ENCODE measurements at places on chromosomes 7 and 10.
A peak's percentile ranks its signal among the peaks of the same experiment; 100 is the strongest.

DNA sequence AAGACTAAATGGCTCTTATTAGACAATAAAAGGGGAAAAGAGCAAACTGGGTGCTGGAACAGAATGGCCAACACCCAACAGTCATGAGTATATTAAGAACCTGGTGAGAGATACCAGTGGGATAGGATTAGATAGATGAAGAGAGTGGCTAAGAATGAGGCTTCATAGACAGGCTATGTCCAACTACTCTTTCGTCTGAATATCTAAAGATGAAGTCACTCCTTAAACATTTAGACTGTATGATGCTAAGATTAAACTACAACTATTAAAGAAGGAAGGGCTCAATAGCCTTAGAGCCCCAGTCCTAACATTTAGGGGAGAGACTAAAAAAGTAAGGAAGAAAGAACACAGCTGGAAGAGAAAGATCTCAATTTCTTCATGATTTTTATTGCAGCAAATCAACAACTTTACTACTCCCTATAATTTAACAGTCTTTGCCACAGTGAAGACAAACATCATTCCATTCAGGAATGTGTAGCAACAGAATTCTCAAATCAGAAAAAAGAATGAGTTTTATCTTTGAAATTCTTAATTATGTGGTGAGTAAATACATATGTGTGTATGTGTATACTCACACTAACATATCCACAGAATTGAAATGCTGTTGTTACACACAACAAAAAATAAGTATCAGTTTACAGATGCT is 45.6 kb downstream of the CACNA2D1 start:
- DNase-seq, result no peak

GRCh38 chr7:3309140-3309539 is 8.1 kb downstream of the SDK1 start:
- no peak for DNase-seq

GRCh38 chr7:116524221-116524608 is 621 bp upstream of the CAV1 start:
- DNase-seq, result no peak

DNA sequence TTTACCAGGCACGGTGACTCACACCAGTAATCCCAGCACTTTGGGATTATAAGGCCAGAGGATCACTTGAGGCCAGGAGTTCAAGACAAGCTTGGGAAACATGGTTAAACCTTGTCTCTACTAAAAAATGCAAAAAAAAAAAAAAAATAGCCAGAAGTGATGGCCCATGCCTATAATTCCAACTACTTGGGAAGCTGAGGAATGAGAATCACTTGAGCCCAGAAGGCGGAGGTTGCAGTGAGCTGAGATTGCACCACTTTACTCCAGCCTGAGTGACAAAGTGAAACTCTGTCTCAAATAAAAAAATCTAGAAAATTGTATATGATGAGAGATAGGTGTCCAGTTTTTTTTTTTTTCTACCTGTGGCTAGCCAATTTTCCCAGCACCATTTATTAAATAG is 578.2 kb downstream of the ANKRD7 start:
- no peak for DNase-seq

- no peak for DNase-seq
Observed at GRCh38 chr10:101558204-101558603, 29.9 kb downstream of the POLL start.

DNA sequence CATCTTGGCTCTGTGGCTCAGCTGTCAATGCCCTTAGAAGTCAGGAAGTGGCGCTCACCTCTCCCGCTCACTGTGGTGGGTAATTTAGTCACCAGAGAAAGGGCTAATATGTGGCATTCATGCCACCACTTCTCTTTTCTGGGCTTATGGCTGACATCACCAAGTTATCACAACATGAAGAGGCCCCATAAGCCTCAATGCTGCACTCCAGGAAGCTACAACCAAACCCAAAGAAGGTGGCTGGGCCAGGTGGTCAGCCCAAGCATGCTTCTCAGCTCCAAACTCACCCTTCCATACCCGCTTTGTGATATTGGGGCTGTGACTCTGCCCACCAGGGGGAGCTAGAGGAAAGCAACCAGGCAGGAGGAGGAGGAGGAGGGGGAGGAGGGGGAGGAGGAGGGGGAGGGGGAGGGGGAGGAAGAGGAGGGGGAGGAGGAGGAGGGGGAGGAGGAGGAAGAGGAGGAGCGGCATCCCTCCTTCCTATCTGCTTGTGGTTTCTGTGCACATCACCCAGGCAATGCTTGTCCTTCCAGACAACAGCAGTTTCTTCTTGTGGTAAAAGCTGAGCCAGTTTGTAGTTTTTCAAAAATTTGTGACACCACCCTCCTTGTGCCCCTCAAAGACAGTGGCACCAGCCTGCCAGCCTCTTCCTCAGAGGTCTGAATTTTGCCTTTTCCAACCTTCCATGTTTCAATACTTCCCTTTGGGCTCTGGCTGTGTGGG is 42.1 kb downstream of the CYP26A1 start:
- DNase-seq, result peak; percentile 61

- DNase-seq, result no peak
Observed at GRCh38 chr7:12016439-12016838, 184.4 kb upstream of the THSD7A start.

DNA sequence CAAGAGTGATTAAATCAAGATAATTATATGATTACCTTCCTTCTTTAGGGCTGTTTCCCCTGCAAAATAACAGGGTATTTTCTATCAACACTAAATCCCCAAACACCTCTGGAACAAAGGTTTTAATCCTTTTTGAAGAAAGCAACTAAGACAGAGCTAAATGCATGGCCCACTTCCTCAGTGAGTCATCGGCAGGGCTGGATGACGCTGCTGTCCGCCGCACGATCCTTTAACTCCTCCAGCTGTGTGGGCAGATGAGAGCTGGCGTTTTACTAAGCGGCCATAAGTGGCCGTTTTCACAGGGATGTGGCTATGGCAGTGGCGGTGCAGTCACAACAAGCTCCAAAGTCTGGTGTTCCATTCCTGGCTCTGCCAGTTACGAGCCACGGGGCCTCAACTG is 76.0 kb upstream of the C1QL3 start:
- no peak for DNase-seq

GRCh38 chr7:132723506-132724081 is 147.3 kb upstream of the PLXNA4 start:
- no peak for DNase-seq

DNA sequence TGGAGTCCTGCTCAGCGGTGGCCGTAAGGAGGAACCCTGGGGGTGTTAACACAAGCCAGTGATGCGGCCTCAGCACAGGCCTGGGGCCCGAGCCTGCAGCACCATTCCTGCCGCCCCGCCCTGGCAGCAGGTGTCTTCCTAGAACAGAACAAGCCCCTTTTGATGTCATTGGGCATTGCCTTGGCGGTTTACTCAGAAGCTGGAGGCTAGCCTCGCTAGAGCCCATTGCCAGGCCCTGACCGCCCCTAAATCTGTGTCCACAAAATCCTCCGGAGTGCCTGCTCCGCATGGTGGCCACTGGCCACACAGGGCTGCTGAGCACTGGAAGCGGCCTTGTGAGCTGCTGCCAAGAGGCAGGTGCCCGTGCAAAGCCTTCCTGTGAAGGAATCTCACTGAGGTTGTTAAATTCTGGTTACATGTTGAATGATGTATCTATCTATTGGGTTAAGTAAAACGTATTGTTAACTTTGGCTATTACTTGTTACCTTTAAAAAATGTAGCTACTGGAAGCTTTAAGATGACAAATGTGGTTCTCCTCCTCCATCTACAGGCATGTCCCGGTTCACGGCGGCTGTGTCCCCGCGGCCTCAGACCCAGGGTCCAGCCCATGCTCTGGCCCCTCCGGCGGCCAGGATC is 1.2 kb upstream of the INPP5A start:
- DNase-seq, result peak; percentile 29

DNA sequence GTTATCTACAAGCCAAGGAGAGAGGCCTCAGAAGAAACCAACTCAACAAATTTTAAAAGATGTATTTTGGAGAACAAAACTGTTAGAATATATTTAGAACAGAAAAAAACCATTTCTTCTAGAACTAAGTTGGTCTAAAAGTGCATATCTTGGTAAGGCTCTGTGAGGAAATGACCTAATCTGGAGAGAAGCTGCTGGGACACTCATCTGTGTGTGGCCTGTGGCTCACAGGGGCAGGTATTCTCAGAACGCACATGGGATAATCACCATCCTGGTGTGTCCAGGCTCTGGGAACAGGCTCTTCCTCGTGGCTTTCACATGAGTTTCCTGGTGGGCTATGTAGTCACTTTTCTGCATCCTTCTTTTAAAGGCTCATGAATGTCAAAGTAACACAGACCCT is 38.1 kb upstream of the PRSS1 start:
- no peak for DNase-seq

DNA sequence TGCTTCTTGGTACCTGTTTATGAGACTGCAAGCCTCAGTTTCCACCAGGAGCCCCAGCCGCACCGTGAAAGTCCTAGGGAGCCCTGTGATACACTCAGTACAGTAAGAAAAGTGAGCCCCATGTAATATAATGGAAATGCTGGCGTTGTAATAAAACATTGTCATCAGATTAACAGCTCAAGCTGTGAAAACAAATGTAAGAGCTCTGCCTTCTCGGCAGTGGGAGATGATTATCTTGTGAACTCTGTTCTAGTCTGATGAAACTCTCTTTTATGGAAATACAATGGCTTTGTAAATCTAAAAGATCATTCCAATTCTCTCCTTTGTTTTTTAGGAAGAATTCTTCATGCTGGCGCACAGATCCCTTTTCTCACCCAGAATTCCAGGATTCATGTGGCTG is 299.9 kb downstream of the ABCA13 start:
- DNase-seq, result no peak

DNA sequence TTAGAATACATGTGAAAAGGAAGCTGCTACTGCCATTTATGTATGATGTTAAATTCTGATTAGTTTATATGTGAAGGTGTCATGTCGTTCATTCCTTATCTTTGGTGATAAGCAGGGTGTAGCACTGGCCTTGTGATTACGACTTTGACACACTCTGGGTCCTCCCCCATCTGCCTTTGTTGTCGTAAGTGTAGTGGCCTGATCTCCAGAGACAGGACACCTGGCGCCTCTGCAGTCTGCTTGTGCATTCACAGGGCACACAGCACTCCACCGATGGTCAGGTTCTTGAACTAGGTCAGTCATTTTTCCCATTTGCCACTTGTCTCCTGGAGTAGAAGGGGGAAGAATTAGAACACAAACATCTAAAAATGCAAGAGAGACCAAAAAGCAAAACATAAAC is 186.0 kb downstream of the PRKCQ start:
- no peak for DNase-seq
